Osteocyte (in vitro differentiated cells): ENCODE measurements at places on chromosomes 6 and 20. TPM values are rescaled to one million over a fixed set of nuclear protein-coding genes. Genes with fewer than 3 reads are reported as not detected.
A peak's percentile ranks its signal among the peaks of the same experiment; 100 is the strongest.

- H3K4me3 ChIP-seq: no peak overlapping the region
- peaks cover 45% of the 10 kb centered on the region for H3K36me3 ChIP-seq
- no peaks in the 10 kb centered on the region for H3K4me1 ChIP-seq
Observed at GRCh38 chr20:50579511-50579910, 69.3 kb downstream of the PTPN1 start.

DNA sequence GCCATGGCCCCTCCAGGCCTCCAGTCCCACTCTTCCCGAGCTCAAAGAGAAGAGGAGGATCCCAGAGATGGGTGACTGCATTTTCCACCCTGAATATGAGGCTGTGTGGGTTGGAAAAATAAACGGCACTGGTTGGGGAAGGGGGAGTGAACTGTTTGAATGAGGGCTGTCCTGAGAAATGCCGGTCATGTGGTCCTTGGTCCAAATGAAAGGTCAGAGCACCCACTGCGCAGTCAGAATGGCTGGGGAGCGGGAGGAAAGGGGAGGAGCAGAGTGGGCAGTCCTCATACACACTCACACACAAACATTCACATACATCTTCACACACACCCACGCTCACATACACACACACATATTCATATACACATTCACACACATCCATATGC lies 83.1 kb downstream of the MRPL14 start:
- H3K4me1 ChIP-seq: peaks cover 28% of the 10 kb centered on the region
- no peak for DNase-seq
- no peak overlapping the region for H3K4me3 ChIP-seq
- no peaks in the 10 kb centered on the region for H3K27me3 ChIP-seq

GRCh38 chr20:34791289-34792020 lies 34.0 kb downstream of the NCOA6 start:
- H3K27ac ChIP-seq: peak overlapping the region; percentile 96
- no peak for DNase-seq
- peaks cover 22% of the 10 kb centered on the region for H3K4me1 ChIP-seq
- H3K4me3 ChIP-seq: peak overlapping the region; percentile 37
- no peaks in the 10 kb centered on the region for H3K27me3 ChIP-seq
- peaks cover 9% of the 10 kb centered on the region for H3K36me3 ChIP-seq

DNA sequence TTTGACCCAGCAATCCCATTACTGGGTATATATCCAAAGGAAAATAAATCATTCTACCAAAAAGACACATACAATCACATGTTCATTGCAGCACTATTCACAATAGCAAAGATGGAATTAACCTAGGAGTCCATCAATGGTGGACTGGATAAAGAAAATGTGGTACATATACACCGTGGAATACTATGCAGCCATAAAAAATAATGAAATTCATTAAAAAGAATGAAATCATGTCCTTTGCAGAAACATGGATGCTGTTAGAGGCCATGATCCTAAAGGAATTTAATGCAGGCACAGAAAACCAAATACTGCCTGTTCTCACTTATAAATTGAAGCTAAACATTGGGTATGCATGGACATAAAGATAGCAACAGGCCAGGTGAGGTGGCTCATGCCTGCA lies 61.9 kb upstream of the BMP6 start:
- no peaks in the 10 kb centered on the region for H3K36me3 ChIP-seq
- no peak overlapping the region for H3K27ac ChIP-seq
- peaks cover 31% of the 10 kb centered on the region for H3K27me3 ChIP-seq
- no peak overlapping the region for H3K4me3 ChIP-seq
- no peak for DNase-seq

DNA sequence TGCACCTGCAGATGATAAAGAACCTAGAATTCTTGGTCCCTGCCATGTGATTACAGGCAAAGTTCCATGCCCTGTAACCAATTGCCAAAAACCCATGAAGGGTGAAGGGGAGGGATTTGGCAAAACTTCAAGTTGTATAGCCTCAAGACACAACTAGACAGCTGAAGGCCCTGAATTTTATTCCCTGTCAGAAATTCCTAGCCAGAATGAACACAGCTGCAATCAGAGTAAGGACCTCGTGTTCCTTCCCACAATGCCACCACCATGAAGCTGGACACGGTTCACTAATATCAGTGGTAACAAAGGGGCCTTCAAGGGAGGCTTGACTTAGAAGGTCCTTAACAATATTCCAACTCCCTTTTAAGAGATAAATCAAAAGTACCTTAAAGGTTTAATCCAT lies 22.5 kb upstream of the IRAK1BP1 start:
- H3K27ac ChIP-seq: no peak overlapping the region
- peaks cover 10% of the 10 kb centered on the region for H3K27me3 ChIP-seq

DNA sequence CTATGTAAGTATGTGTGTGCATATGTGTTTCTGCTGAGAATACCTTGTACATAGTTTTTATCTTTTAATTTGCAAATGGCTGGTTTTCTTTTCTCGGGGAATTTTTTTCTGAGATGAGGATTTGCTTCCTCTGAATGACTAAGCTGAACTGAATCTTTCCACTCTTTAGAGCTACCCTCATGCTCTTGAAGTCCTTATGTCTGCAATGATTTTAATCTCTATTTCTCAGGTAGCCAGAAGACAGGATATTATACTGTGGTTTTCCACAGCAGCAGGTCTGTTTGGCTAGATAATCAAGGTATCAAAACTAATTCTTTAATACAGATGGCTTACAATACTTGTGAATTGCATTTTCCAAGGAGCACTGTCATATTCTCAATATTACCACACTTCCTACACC lies 114.7 kb downstream of the PLCB1 start:
- no peak overlapping the region for H3K4me3 ChIP-seq
- H3K4me1 ChIP-seq: peaks cover 49% of the 10 kb centered on the region
- no peaks in the 10 kb centered on the region for H3K27me3 ChIP-seq
- H3K27ac ChIP-seq: no peak overlapping the region

- H3K36me3 ChIP-seq: peaks cover 12% of the 10 kb centered on the region
- no peak for DNase-seq
- H3K4me1 ChIP-seq: peaks cover 29% of the 10 kb centered on the region
- no peaks in the 10 kb centered on the region for H3K27me3 ChIP-seq
- peak overlapping the region; percentile 95 for H3K27ac ChIP-seq
- H3K4me3 ChIP-seq: peak overlapping the region; percentile 27
Observed at GRCh38 chr20:46350201-46350985, 42.1 kb upstream of the CDH22 start.

Gene LY6G6D
- not detected in 2 replicates for total RNA-seq

Gene WFDC5
- not detected in 2 replicates for total RNA-seq

Gene SLC4A11
- total RNA-seq: 2.4 and 3.2 TPM in 2 replicates

Gene NMBR
- total RNA-seq: not detected in 2 replicates

Gene CDH4
- 1.1 and 1.3 TPM in 2 replicates for total RNA-seq

Gene DNMT3B
- total RNA-seq: 2.9 TPM in 2 replicates

Gene FAM162B
- not detected in 2 replicates for total RNA-seq
